Stimulated activated CD4-positive, alpha-beta T cell treated with anti-CD3 and anti-CD28 coated beads, Interleukin-1b, Interleukin-23, amount 100 ng/mL, for 4 hours (primary cell): ENCODE measurements at places on chromosomes 11 and 22.
A peak's percentile ranks its signal among the peaks of the same experiment; 100 is the strongest.

GRCh38 chr11:2466869-2467694 is 22.3 kb downstream of the KCNQ1 start:
- no peak for DNase-seq

DNA sequence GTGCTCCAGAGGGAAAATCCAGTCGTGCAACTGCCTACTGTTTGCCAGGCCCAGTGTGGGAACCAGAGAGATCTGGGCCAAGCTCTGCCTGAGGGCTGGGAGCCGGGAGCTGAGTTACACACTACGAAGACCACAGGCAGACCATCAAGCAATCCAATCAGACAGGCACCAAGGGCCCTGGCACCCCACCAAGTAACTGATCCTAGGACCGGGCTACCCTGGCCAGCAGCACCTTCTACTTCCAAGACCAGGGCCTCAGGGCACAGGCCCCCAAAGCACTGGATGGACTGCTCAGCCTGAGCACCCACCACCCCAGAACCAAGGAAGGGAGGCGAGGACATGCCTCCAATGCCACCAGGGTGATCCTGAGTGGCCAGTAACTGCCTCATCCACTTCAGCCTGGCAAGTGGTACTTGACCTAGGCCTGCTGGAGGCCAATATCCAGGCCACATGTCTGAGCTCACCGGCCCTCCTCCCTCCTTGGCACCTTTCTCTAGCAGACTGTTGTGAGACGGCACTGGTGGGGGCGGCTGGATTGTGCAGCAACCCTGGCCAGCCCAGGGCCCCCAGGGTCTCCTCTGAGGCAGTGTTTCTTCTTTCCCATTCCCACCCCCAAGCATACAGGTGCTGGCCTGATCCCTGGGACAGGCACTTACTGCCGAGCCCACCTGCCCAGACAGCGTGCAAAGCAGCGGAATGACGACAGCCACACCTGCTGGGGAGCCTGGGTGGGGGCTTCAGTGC is 20.7 kb upstream of the ARFGAP3 start:
- DNase-seq = no peak

DNA sequence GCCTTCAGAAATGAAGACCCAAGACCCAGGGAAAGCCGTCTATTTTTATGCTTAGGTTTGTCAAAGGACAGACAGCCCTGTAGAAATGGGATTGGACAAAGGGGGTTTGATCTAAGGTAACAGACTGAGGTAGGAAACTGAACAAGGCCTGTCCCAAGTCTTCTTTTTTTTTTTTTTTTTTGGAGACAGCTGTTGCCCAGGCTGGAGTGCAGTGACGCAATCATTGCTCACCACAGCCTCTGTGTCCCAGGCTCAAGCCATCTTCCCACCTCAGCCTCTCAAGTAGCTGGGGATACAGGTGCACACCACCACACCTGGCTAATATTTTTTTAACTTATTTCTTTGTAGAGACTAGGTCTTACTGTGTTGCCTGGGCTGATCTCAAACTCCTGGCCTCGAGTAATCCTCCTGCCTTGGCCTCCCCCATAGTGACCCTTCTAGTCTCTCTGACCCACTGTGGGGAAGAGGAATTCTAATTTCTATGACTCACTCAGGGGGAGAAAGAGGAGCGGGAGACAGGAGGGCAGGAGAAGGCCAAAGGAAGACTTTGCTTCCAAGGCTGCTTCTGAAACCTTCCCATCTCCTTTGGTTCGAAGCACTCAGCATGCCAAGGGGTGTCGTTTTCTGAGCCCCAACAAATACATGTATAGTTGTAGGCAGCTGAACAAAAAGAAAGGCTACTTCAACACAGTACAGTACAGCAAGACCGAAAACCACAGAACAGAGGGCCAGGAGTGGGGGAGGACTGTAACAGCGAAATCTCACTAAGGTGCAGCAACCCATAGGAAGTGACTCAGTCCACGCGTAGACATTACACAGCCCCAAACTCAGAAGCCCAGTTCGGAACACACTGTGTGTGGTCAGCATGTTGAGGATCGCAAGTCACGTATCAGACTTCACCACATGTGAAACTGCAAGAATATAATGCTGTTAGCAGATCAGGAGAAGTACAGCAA is 872 bp downstream of the TMA7B start:
- peak; percentile 39 for DNase-seq

- DNase-seq = no peak
Observed at GRCh38 chr11:120819437-120820365, 204.2 kb upstream of the TBCEL start.

DNA sequence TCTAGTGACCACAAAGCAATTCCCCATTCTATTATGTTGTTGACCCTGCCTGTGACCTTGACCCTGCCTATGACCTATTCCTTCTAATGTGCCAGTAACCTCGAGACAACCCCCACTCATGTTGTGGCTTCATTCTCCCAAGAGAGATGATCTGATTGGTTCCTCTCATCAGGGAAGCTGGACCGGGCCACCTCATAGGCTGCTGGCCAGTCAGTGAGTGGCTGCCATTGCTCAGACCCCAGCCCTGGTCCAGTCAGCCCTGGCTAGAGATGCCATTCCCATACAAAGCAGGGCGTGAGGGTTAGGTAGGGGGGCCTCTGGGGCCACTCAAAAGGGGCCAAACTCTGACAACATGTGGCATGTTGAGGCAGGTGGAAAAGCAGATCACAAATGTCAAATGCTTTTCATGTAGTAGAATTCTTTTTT is 11.9 kb downstream of the SLC29A2 start:
- DNase-seq = no peak
